Activated naive CD4-positive, alpha-beta T cell (primary cell): ENCODE measurements at places on chromosomes 3 and 15.

- DNase-seq: no peak
Observed at GRCh38 chr3:186283651-186284348, 78.2 kb downstream of the DGKG start.

DNA sequence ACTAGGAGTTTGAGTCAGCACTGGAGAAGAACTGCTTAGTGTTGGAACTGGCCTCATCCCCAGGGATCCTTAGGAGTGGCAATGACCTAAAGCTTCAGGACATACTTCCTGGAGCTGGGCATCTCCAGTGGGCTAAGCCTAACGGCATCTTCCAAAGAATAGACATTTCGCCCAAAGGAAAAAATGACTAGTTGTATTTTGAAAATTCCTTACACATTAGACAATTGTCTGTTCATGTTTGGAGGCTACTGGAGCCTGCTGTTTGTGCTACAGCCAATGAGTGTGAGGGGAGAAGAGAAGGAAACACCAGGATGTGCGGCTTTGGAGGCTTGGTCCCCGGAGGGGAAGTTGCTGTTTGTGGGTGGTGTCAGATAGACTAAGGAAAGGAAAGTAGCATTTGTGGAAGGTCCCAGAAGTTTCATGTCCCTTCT is 77.6 kb downstream of the POLR2M start:
- no peak for DNase-seq

DNA sequence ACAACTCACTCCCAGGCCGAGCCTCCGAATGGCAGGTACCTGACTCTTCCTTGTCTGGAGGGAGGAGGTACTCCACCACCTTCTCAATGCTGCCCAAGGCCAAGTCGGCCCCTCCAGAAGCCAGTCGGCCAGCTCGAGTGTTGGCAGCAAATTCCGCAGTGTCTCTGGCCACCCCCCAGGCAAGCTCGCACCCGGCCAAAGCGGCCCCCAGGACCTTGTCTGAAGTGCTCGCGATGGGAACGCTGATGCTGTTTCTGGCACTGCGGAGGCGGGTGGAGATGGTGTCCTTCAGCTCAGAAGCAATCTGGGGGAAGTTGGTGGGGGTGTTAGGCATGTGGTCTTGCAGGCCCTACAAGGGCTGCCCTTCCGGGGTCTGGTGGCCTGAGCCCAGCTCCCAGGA is 9.2 kb downstream of the PLIN1 start:
- DNase-seq: no peak

DNA sequence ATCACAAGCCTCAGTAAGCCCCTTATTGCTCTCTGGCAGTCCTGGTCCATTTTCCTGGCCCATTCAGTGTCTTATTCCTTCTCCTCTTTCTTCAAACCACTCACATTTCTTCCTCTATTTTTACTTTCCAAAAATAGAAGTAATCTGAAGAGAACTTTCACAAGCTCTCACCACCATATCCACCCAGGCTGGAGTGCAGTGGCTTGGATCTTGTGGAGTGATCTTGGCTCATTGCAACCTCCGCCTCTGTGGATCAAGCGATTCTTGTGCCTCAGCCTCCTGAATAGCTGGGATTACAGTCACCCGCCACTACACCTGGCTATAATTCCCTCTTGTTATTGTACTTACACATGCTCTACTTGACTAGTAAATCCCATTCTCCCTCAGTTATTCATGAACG is 16.8 kb downstream of the ARMC8 start:
- DNase-seq: no peak

DNA sequence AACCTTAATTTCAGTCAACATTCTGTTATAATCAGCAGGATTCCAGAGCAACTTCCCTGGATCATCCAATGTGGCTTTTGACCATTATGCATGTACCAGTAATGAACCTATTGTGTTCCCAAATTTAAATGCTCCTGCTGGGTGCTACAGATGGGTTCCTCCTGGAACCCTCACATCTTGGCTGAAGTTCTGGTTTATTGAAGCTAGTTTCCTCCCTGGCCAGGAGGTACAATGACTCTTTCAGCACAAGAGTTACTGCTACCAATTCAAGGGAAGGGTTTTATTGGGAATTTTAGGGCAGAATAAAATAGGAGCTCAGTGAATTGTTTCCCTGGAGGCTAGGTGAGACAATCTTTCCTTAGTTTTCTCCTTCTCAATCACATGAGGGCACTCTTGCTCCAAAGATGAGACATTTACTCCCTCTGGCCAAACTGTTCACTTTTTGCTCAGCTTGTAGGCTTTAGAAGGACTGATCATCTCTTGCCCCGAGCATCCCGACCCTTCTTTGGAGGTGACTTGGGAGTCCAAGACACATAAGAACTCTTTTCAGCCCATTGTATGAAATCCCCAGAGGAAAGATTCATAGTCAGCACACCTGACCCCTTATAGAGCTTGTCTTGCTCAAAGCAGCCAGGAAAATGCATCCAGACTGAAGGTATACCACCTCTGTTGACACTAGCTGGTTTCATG is 8.8 kb upstream of the NPHP3 start:
- DNase-seq: no peak

- DNase-seq: no peak
Observed at GRCh38 chr3:58584690-58585004, 7.5 kb upstream of the FAM107A start.

- no peak for DNase-seq
Observed at GRCh38 chr15:63357061-63357460, 24.6 kb downstream of the CA12 start.

DNA sequence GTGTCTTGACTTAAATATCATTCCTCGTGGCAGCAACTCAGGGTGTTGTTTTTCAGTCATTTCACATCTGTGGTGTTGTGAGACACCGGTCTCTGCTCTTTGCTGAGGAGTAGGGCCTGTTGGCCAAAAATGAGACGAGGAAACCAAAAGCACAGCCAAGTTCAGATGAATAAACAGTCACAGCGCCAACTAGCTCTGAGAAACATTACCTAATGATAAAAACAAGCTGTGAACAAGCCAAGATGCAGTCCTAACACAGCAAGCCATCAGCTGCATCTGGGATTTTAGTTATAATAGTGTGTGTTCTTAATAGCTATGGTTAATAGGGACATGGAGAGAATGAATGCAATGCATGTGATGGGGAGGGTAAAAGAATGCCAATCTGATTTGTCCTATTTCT is 843.4 kb upstream of the DPPA4 start:
- DNase-seq: no peak

GRCh38 chr3:159866201-159866746 is 122.4 kb upstream of the IL12A start:
- no peak for DNase-seq

DNA sequence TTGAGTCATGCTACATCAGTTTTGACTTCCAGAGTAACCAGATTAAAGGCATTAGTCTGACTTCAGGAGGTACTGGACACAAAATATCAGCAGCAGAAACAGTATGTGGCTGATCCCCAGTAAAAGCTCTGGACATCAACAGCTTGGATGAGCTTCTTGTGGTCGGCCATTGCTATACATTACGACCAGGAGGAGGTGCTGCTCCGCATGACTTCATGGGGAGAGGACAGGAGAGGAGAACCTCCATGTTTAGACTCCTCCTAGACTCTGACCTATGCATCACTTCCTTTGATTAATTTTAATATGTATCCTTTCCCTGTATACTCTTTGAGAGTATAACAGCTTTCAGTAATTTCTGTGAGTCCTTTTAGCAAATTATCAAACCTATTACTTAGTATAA is 285.6 kb upstream of the ARHGEF26 start:
- DNase-seq: no peak

GRCh38 chr15:59138243-59138642 is 33.3 kb downstream of the CCNB2 start:
- DNase-seq: peak; percentile 45

DNA sequence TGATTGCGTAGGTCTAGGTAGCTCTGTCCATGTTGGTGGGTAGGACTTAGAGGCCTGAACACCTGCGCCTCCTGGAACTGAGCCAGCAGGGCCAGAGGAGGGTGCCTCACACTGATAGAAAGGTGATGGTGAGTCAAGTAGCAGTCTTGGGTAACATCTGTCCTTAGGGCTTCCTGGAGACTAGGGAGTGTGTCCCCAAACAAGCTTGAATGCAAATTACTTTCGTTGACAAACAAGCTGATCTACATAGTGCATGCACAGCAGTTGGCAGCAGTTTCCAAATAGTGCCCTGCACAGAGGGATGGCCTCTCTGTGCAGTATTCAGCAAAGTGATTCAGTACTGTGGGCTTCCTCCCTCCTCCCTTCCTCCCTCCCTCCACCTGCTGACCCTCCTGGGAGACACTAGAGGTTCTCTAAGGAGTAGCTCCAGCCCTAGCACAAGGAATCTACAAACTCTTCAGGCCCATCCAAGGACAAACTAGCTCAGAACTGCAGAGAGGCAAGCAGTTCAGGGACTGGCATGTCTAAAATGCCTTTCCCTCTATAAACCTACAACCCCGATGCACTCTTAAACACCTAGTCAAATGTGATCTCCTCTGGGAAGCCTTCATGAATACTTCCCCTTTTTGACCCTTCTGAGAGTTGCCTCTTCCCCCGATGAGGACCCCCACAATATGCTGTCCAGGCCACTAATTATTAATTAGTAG is 61.0 kb downstream of the TLE3 start:
- DNase-seq: no peak

DNA sequence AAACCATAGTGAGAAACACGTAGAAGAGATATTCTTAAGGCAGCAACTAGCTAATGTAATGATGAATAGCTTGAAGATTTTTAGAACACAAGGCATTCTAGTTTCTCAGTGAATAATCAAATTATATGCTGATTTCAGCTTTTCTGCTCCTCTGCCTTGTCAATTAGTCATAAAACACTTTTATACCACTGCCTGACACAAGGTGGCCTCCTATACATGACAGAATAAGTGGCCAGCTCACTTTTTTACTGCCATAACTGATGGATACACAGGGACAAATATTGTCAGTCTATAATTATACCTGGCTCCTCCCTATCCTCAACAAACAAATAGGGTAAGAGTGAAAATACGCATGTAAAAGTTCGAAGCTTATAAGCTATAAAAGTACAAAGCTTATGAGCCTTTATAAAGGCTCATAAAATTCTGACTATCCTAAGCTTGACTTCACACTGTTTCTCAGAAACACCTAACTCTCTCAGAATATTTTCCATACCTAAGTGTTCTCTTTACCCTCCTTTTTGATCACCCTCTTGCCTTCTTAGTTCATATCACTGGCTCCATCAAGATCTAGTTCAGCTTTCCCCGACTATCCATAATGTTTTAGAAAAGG is 81.6 kb downstream of the HERC1 start:
- DNase-seq: no peak

GRCh38 chr3:159829539-159830227 is 159.0 kb upstream of the IL12A start:
- DNase-seq: no peak

DNA sequence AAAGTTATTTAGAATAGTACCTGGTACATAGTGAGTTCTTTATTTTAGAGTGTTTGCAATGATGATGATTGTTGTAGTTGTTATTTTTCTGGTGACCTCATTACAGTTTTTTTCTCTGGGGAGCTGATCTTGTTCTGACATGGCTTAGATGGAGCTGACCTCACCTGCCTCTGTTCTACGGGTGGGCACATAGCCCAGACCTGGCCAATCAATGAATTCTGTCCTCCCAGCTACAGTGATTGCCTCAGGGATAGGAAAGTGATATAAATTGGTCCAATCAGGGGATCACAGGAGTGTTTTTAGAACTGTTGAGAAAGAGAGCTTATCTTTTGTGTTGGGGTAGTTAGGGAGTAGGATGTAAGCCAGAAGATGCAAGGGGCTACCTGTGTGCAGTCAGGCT is 3.2 kb upstream of the NANOGP8 start:
- no peak for DNase-seq
